Lung microvascular endothelial cell (primary cell): ENCODE measurements at places on chromosomes 3 and 15. TPM values are rescaled to one million over a fixed set of nuclear protein-coding genes. Genes with fewer than 3 reads are reported as not detected.

- DNase-seq = peak; percentile 89
These were observed 116.8 kb downstream of the USP13 start for GRCh38 chr3:179769411-179770247.

- DNase-seq = no peak
These were observed 16.6 kb downstream of the BTLA start for GRCh38 chr3:112482675-112483074.

GRCh38 chr15:71662306-71662705 is 148.0 kb upstream of the NR2E3 start:
- peak; percentile 60 for DNase-seq

The CELSR3 gene
- 0.20 and 0.22 TPM in 2 replicates for total RNA-seq

- DNase-seq = no peak
These were observed 34.0 kb upstream of the SH3GL3 start for GRCh38 chr15:83413054-83413719.

- peak; percentile 3 for DNase-seq
These were observed 152.0 kb downstream of the GREM1 start for GRCh38 chr15:32869776-32870175.

- DNase-seq = no peak
These were observed 92.1 kb downstream of the DTWD1 start for GRCh38 chr15:49712846-49713450.

GRCh38 chr3:25355034-25355885 is 72.8 kb upstream of the RARB start:
- no peak for DNase-seq

- no peak for DNase-seq
These were observed 56.2 kb upstream of the TSEN2 start for GRCh38 chr3:12428126-12428525.

GRCh38 chr3:122985539-122985938 is 42.0 kb downstream of the SEMA5B start:
- no peak for DNase-seq

GRCh38 chr3:64691051-64691450 is 3.3 kb upstream of the ADAMTS9 start:
- DNase-seq = peak; percentile 89

DNA sequence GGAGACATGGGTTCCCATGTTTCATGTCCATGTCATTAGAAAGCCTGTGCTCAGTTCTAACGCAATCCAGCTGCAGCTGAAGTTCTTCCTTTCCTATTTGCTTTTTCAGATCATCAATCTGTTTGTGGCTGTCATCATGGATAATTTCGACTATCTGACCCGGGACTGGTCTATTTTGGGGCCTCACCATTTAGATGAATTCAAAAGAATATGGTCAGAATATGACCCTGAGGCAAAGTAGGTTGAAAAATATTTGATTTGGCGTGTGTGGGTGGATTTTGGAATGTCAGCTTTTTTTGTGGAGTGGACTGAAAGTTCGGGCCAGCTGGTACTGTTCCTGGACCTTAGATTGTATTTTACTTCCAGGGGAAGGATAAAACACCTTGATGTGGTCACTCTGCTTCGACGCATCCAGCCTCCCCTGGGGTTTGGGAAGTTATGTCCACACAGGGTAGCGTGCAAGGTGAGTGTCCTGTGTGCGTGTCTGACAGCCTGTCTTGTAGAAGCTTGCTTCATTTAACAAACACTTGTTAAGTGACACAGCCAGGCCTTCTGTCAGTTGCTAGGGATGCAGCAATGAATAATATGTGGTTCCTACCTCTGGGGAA is 69.6 kb downstream of the CHDH start:
- no peak for DNase-seq

The PLCB2 gene
- total RNA-seq = under 0.01 and 0.44 TPM in 2 replicates

- no peak for DNase-seq
These were observed 36.5 kb downstream of the HCN4 start for GRCh38 chr15:73331991-73332925.

DNA sequence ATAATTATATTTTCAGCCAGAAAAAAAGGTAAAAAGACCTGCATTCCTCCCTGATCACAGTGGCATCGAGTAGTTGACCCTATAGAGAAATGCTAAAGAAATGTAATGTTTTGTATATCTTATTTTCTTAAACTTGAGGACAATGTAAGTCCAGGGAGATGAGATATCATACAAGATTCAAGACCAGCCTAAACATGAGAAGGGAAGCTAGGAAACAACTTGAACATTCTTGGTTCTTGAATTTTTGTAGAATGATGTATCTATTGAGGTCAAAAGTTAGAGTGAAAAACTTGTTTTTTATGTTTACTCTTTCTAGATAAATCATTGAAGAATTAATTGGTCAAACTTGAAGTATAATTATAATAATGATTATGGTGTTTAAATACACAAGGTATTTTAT is 497.7 kb upstream of the TBL1XR1 start:
- DNase-seq = no peak
